ENCODE measurements at places on chromosomes 12 and 14.

DNA sequence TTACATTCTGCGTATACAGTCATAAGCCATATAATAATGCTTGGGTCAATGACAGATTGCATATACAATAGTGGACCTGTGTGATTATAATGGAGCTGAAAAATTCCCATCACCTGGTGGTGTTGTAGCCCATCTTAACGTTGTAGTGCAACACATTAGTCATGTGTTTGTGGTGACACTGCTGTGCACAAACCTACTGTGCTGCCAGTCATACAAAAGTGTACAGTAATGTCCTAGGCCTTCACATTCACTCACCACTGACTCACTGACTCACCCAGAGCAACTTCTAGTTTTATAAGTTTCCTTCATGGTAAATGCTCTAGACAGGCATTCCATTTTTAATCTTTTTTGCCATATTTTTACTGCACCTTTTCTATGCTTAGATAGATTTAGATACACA lies 194.8 kb upstream of the SEL1L start:
- DNase-seq, result no peak

DNA sequence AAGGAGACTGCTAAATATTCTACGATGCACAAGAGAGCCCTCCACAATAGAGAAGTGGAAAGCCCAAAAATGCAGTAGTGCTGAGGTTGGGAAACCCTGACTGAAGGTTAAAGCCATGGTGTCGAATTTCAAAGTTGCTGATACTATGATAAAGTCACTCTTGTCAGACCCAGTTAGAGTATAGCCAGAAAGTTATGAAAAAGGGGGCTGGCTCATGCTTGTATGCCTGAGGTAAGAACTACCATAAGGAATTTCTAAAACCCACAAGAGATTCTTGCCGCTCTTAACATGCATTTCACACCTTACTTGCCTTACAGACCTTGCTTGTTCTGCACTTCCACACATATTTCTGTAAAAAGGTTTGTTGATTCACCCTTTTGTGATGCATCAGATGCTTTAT lies 184.6 kb downstream of the SLC6A15 start:
- DNase-seq, result peak; percentile 9

GRCh38 chr14:85010186-85010585 lies 519.8 kb upstream of the FLRT2 start:
- DNase-seq, result no peak

GRCh38 chr12:67269633-67270573 lies 745 bp downstream of the CAND1 start:
- DNase-seq, result peak; percentile 63

GRCh38 chr12:108977360-108977759 lies 43.5 kb downstream of the SVOP start:
- no peak for DNase-seq

DNA sequence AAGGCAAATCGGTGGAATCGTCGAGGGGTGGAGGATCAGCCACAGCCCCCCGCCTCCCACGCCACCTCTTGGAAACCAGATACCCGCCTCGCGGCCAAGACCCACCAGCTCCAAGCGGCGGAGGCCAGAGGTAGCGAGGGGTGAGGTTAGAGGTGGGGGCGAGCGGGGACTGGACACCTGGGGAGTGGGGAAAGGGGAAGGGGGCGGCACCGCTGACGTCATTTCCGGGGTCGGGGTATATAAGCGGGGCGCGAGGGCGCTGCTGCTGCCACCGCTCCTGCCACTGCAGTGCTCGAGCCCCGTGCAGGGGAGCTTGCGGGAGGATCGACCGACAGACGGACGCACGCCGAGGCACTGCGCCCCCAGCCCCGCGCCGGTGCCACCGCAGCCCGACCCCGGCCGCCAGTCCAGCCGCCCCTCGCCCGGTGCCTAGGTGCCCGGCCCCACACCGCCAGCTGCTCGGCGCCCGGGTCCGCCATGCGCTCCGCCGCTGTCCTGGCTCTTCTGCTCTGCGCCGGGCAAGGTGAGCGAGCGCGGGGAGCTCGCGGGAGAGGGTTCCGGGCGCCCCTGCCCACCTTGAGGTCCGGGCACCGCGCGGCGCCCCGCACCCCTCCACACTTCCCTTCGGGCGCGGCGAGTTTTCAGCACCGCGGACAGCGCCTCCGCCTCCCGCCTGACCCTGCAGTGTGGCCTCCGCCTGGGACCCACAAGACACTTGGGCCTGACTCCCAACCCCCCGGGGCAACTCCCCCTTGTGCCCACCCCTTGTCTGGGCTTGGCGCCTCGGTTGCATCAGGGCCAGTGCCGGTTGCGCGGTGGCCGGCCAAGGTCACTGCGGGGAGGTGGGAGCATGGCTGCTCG lies at the start of gene CHGA:
TSS of gene CHGA (plus strand) at position 268 of the 861 bp plus-strand sequence. CDS start at position 478, 210 bp downstream.
- DNase-seq, result peak; percentile 47

GRCh38 chr12:104365921-104366410 lies 62.4 kb downstream of the EID3 start:
- DNase-seq, result no peak

- DNase-seq, result no peak
These were observed 6.4 kb downstream of the TRIP11 start for GRCh38 chr14:92033433-92033832.

- no peak for DNase-seq
These were observed 55.8 kb downstream of the CCDC85C start for GRCh38 chr14:99548255-99548654.

- DNase-seq, result peak; percentile 43
These were observed 157.4 kb downstream of the TBX5 start for GRCh38 chr12:114248527-114248926.

GRCh38 chr14:94679106-94679810 lies 67.1 kb downstream of the SERPINA3 start:
- no peak for DNase-seq

DNA sequence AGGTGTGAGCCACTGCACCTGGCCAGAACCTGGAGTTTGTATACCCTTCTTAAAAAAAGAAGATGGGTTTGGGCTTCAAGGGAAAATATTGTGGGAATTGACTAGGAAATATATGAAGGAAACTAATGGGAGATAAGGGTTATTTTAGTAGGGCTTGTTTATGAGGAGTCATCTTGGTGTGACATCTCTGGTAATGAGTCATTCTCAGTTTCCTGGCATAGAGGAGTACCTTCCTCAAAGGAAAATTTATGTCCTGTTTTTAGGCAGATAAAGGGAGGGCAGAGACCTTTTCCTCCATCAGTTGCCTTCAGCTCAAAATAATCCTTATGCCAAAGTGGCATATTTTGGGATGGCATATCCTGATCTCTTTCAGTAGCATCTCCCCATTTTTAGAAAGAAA lies 30.6 kb upstream of the NFKBIA start:
- peak; percentile 24 for DNase-seq

- no peak for DNase-seq
These were observed 21.1 kb upstream of the CORO1C start for GRCh38 chr12:108752387-108752786.

- peak; percentile 54 for DNase-seq
These were observed 47.7 kb upstream of the CMKLR1 start for GRCh38 chr12:108386709-108387360.

DNA sequence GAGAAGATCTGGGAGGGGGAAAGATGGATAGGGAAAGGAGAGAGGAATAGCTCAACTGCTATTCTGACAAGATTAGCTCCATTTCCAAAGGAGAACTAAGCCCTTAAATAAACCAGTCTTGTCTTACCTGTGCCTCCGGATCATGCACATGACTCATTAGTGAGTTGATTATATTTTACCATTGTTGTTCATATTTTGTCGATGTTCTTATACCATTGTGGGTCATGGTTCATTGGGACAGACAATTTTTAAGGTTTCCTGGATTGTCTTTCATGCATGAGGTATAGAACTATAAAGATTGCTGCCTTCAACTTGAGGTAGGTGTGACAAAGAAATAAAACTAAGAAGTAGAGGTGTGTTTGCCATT lies 243.0 kb upstream of the ATP2B1 start:
- no peak for DNase-seq

DNA sequence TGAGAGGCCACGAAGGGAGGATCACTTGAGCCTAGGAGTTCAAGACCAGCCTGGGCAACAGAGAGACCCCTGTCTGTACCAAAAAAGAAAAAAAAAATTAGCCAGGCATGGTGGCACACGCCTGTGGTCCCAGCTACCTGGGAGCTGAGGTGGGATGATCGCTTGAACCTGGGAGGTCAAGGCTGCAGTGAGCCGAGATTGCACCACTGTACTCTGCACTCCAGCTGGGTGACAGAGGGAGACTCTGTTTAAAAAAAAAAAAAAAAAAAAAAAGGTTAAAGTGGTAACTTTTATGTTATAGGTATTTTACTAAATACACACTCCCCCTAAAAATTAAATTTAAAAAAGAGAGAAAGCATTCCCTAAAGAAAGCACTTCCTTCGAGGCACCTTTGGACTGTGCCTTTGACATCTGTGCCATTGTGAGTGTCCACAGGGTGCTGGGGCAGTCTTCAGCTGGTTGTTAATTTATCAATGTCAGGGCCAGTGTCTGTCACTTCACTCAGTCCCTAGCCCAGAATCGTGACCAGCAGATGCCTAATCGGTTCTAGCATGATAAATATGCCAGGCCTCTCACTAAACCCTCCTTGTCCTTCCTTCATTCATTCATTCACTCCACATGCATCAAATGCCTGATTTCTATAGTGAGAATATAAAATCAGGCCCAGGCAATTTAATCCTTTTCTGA lies 63.1 kb downstream of the B4GALNT3 start:
- DNase-seq, result no peak

DNA sequence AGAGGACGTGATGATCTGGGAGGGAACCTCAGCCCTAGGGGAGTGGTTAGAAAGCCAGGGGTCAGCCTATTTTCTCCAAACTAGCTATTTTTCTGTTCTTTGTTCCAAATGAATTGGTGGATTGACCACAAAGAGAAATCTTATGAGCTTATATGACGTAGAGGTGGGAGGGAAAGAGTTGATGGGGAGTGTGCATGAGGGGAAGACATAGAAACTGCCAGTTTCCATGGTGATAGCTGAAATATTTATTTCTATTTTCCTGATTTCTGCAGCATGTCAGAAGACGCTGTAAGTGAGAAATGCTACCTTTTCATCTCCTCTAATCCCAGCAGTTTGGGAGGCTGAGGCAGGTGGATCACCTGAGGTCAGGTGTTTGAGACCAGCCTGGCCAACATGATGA lies 51.4 kb upstream of the CISTR start:
- no peak for DNase-seq

- DNase-seq, result peak; percentile 76
These were observed 624 bp downstream of the M6PR start for GRCh38 chr12:8948701-8949341.

DNA sequence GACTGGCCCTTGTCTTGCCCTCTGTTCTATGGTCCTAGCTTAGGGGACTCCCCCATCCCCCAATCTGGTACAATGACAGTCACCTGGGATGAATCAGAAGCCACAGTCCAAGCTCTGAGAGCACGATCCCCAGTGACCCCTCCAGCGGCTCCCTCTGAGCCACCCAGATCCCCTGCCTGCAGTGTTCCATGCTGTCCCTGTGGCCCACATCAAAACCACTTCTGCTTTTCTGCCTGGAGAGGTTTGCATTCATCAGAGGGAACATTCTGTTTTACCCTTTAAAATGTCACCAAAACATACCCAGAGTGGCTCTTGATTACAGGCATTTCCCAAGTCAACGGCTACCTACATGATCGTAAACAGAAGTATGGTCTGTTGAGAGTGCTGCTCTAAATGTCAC lies 47.5 kb downstream of the NOS1 start:
- DNase-seq, result no peak

- peak; percentile 74 for DNase-seq
These were observed 24.1 kb downstream of the CKAP4 start for GRCh38 chr12:106223485-106224354.

GRCh38 chr14:60235440-60235839 lies 13.6 kb upstream of the PPM1A start:
- no peak for DNase-seq

DNA sequence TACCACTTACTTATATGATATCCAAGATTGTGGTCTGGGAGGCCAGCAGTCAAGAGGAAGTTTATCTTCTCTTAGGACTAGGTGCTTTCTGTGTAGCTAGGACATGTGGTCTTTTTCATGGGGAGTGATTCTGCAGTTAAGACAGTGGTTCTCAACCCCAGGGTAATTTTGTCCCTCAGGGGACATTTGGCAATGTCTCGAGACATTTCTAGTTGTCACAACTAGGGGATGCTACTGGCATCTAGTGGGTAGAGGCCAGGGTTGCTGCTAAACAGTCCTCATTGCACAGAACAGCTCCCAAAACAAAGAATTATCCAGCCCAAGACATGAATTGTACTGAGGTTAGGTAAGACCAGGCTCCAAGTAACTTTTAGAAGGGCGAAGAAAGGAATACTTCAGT lies 20.0 kb downstream of the AMDHD1 start:
- DNase-seq, result no peak

DNA sequence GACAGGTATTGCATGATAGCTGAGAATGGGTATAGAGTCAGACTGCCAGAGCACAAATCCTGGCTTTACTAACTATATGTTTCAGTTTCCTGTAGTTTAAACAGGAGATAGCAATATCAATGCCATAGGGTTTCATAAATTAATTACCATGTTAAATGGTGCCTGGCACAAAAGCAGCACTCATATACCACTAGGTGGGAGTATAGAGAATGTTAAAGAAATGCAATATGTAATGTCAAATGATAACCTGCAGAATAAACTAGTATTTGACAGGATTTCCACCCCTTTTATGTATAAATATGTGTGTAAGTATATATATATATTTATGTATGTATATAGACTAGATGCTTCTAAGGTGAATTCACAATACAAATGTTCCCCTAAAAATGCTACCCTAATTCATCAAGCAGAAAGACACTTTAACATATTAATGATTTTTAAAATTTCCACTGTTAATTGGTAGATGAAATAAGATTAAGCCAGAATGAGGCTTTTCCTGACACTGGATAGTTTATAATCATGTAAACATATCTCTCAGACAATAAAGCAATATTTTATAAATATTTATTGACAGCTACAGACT lies 8.6 kb downstream of the WDR89 start:
- peak; percentile 61 for DNase-seq

- DNase-seq, result peak; percentile 7
These were observed 951 bp downstream of the WDHD1 start for GRCh38 chr14:55025948-55026347.

DNA sequence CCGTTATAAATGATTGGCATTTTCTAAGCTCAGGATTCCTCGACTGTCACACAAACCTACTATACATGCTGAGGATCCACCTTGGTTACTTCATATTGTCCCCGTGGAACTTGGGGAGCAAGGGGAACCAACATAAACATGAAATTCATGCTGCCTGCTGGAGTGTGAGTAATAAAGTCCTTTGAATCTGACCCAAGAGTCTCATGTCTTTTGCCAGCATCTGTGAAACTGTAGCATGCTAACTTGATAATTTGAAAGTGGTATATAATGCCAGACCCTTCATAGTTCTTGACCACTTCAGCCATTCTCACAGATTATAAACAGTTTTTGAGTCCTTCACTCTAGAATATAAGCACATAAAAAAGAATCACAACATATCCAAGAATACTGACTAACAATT lies 17.1 kb downstream of the SLC35F4 start:
- peak; percentile 48 for DNase-seq

DNA sequence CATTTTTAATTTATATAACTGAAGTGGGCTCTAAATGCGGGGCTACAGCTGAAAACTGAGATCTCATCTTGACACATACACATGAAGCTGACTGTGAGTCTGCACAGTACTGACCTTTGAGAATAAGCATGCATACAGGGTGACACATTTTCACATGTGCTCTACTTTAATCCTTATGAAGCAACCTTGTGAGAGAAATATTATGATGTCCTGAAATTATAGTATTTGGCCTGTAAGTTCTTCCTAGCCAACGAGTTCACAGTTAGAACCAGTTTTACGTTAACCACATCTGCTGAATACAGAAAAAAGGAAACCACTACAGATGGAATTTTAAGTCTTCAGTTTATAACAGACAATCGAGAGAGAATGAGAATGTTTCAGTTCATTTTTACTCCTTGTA lies 70.3 kb downstream of the SPPL3 start:
- peak; percentile 75 for DNase-seq

GRCh38 chr14:85865701-85866100 lies 335.8 kb downstream of the FLRT2 start:
- DNase-seq, result no peak
